ENCODE measurements at places on chromosomes 5 and 9.

DNA sequence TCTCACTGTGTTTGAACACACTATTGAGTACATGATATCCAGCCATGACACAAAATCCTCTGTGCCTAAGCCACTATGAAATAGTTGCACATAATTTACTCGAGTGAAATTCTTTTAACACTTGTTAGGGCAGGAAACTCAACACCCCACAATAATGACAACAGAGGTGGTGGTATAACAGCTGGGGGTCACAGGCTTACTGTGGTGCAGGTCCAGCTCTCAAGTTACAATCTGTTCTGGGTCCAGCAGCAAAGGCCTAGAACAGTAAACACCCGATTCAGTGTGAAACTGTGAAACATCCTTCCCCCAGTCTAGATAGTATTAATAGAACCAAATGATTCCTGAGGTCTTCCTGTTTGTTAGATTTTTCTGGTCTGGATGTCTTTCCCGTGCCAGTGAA, 102.9 kb upstream of the APC start:
- no peak for DNase-seq

- no peak for DNase-seq
Observed at GRCh38 chr5:23930985-23931384, 423.6 kb downstream of the PRDM9 start.

- DNase-seq = peak; percentile 45
Observed at GRCh38 chr9:125121146-125121545, 22.2 kb downstream of the SCAI start.

GRCh38 chr5:151492729-151493128, 45.3 kb downstream of the SLC36A1 start:
- no peak for DNase-seq

DNA sequence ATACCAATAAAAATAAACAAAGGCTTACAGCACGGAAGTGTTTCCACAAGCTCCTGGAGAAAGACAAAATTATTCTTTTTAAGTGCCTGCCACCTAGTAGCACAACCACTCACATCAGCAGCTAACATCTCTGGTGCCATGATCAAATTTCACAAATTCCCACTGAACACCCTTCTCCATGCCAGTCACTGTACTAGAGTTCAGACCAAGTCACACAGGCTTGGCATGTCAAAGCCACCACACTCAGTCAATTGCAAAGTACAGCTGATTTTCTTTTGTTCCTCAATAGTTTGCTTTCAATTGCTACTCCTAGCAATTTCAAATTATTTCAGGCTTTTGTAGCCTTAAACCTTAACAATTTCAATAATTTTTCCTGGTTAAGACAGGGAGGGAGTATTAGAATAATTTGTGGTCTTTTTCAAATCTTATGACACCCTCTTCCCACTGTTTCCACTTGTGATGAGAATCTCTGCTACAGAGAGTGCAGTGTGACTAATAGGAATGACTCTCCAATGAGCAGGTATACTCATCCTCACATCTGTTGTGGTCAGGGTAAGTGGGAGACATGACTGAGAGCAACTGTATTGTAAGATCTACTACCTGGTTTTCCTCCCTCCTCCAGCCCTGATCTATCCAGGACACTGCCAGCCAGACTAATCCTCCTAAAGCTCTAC, 46.2 kb downstream of the RNF145 start:
- no peak for DNase-seq

GRCh38 chr5:136726506-136726905, 361.2 kb upstream of the TRPC7 start:
- no peak for DNase-seq

DNA sequence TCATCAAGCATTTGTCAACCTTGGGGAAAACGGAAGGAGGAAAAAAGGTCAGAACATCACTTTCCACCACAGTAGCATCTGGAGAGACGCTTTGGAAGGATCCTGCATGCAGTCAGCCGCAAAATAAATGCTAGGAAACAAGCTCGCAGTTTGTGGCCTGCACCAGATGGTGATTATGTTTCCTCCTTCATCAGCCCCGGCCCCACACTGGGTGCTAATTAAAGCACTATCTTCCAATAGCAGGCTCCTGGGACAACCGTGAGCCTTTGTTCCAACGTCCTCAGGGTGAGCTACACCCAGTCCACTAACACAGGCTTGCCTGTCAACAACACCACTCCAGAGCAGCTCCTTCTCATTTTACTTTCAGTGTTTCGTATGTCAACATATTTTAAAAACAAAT, 64.0 kb downstream of the RNF130 start:
- no peak for DNase-seq

DNA sequence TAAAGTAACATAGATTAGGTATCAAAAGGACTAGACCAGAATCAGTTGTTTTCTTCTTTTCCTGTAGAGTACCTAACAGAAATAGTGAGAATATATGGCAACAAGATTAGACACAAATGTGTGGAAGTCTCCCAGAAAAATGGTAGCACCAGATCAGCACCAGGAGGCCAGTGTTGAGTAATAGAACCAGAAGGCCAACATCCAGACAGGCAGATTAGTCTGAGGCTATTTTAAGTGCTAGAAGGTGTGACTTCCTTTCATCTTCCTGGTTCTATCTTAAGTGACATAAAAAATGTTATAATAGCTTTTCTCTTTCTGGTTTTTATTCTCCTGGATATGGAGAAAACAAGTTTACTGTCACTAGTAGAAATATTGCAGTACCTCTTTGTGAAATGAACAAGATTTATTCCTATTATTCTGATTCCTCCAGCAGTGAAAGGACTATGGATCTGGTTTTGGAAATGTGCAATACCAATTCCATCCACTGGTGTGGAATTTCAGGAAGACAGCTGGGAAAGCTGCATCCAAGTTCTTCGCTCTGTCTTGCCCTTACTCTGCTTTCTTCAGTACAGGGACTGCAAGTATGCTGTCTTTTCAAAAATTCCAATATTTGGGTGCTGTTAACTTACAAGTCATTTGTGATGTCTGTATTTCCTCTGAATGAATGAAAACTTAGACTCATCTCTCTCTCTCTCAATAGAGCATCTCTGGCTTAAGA, 39.1 kb downstream of the SHLD3 start:
- no peak for DNase-seq

DNA sequence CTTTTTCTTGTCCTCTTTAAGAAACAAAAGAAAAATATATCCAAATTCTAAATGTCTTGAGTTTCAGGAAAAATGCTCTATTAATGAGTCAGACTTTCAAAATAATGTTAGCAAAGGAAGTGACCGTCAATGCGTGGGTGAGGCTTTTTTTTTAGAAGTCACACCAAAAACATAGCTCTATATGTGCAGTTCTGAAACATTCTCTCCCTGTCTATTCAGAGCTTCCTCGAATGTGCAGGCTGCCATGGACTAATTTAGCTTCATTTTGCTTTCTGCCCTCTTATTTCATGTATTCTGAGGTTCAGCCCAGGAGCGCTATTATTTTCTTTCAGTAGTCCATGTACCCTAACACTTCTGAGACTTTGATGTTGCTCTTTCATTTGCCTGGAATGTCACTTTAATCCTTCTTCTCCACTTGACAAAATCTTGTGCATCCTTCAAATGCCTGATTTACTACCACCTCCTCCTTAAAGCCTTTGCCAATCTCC, 72.5 kb upstream of the RASA1 start:
- no peak for DNase-seq

GRCh38 chr9:124079176-124079925, 67.8 kb downstream of the LHX2 start:
- DNase-seq = no peak
